Fibroblast of skin of left quadriceps (primary cell): ENCODE measurements at places on chromosomes 3 and 15.

DNA sequence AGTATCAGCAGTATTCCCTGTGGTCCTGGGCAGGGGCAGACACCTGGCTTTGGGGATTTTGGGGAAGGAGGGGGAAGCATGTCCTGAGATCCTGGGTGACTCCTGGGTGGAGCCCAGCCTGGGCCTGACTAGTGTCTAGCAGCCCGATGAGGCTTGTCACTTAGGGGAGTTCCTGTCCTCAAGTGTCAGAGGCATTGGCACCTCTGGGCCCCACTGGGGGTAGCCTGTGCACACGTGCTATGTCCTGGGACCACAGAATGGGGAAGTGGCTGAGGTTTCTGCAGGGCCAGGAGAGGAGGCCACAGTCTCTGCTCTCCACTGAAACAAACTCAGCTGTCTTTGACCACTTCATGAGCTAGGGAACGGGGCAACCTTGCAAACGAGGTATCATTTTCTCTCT lies 31.5 kb upstream of the ADCY5 start:
- no peak for DNase-seq

DNA sequence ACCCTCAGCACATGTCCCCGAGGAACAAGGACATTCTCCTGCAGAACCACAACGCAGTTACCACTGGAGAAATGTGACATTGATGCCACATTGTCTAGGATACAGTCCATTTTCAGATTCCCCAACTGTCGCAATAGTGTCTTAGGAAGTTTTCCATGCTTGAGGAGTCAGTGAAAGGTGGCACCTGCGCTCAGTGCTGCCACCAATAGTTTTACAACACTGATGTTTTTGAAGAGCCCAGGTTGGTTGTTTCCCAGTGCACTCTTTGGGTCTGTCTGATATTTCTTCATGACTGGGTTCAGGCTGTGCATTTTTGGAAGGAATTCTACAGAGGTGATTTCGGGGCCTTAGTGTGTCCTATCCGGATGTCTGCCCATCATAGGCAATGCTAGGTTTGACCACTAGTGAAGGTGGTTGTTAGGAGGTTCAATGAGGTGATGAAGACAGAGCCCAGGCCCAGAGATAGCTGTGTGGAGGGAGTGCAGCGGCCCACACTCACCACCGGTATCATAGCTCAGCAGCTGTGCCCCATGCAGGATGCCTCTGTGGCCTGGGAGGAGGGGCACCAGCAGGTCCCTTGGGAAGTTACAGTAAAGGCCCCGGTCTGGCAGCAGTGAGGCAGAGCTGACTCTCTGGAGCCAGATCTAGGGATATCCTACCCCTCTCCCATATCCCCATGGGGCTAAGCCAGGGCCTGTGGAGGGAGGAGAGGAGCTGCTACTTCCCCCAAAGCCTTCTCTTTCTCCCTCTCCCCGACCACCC lies 96.6 kb downstream of the DNAJB8 start:
- no peak for DNase-seq

GRCh38 chr15:80275961-80276360 lies 23.9 kb upstream of the CTXND1 start:
- DNase-seq: no peak

- DNase-seq: peak; percentile 29
Observed at GRCh38 chr15:39100106-39100660, 480.7 kb upstream of the THBS1 start.

DNA sequence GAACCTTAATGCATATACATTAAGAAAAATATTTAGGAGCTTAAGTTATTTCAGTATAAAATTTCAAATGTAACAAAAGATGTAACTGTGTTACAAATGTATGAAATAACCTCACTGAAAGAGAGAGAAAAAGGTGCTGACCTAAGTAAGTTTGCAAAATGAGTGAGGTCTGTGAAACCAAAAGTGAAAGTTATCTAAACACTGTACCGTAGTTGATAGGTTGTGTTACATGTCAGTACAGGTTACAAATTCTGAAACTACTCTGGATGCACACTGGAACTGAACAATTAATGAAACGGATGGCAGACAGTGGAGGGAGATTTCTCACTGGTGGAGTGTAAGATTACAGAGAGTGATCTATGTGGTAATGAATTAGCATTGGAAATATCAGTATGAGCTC lies 420.7 kb downstream of the ZNF385D start:
- DNase-seq: no peak

DNA sequence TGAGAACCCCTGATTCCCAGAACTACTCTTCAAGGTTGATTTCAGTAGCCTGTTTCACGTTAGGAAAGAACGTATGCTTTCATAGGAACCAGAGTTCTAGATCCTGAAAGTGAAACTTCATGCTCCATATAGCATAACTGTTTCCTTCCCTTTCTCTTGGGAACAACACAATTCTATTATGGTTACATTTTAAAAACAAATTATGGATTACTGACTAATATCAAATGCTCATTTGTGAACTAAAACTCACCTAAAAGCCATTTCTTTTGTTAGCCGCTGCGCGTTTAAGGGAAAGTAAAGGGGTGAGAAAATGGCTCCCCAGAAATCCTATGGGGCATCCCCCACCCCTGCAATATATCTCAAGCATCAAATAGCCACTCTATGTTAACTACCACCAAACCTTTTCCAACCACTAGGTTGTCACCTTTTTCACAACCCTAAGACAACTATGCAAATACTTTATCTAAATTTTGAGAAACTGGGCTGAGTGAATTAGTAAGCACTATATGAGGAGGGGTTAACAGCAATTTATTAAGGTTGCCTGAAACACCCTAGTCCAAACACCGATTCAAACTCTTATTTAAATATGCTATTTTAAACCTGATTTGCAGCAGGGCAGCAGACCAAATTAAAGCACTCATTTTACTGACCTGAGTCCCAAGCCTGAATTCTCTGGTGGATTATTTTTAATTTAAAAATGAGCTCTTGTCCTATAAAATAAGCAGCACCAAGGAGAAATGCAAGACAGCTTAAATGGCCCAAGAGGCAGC lies 2.4 kb downstream of the SIAH2 start:
- no peak for DNase-seq

GRCh38 chr15:91209726-91210125 lies 109.7 kb downstream of the SV2B start:
- DNase-seq: no peak
